Tibial artery (tissue), 4 donors: ENCODE measurements at places on chromosomes 2 and 18.

GRCh38 chr18:57023275-57023882 lies 123.5 kb upstream of the BOD1L2 start:
- DNase-seq, result no peak

DNA sequence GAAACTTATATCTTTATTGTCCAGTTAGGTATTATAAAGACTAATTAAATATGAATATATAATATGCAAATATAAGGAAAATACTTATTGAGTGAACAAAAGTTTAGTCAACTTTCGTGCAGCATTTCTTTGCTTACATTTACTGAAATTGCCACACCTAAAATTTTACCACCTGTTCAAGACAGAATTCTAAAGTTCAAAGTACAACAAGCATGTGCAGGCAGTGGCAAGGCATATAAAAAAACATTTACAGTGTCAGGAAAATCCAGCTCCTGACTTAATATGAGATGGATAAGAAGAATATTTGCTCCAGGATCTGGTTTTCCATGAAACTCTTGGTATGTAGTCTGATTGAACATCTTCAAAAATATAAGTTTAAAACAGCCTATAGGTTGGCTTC lies 4.8 kb downstream of the ITPRID2 start:
- no peak for DNase-seq

- no peak for DNase-seq
These were observed 850.4 kb downstream of the GALR1 start for GRCh38 chr18:78099979-78100588.

DNA sequence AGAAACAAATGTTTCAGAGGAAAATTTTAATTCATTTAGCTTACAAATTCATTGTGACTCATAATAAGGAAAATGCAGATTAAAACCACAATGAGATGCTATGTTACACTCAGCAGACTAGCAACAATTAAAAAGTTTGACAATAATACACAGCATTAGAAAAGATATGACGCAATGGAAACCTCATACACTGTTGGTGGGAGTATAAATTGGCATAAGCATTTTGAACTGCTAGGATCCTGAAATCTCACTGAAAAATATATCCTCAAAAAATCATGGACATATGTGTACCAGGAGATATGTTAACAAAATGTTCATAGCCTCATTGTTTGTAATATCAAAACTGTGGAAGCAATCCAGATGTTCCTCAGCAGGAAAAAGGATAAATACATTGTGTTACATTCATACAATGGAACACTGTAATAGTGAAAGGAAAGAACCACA lies 13.7 kb downstream of the CALCRL start:
- DNase-seq, result no peak

GRCh38 chr2:29009711-29010677 lies 28.9 kb downstream of the TOGARAM2 start:
- DNase-seq, result no peak

DNA sequence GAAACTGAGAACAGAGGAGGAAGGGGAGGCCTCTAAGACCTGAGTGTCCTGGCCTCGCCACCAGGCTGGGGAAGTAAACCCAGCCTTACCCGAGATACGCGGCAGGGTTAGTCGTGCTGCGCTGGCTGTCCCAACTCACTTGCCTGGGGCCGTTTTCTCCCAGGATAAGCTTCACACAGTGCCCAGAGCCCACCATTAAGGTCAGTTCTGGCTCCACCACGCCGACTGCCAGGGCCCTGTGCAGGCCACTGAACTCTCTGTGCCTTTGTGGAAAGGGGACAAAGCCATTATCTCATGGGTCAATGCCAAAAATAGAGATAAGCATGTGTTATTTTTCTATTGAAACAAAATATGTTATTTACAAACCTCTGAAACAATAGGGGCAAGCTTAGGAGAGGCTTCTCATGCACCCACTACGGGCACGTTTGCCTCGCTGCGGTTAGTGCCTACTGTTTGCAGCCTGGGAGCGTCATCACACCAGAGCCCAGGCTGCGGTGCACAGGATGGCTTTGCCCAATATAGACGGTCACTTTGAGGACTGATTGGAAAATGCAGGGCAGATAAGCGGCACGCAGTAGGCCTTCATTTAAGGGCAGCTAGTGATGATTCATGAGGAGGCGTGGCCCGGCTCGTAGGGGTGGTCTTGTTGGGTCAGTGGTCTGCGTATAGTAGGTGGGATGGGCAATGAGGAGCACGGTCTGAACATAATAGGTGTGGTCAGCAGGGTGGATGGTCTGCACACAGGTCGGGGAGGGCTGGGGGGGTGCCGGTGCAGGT lies 242.1 kb downstream of the GLI2 start:
- no peak for DNase-seq

DNA sequence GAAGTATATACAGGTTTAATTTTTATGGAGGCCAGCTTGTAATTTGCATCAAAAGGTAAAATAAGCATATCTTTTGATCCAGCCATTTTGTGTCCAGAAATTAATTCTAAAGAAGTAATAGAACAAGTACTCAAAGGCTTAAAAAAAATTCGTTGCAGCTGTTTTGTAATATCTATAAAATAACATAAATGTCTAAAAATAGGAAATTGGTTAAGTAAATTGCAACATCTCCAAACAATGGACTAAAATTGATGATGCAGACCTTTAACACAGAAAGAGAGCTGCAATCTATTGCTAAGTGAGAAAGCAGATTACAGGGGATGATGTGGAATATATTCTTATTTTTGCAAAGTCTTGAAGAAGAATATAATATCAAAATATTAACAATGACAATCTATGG lies 19.4 kb downstream of the AAK1 start:
- no peak for DNase-seq

DNA sequence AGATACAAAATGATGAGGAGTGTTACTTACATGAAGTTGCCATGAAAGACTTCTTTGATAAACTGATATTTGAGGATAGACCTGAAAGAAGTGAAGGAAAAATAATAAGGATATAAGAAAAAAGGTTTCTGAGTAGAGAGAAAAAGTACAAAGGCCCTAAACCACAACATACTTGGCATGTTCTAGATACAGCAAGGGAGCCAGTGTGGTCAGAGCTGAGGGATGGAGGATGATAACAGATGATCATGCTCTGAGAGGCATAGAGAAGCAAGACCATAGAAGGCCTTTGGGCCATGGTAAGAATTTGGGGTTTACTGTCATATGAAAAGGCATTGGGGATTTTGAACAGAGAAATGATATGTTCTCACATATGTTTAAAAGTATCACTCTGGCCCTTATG lies 424.1 kb upstream of the CHST9 start:
- no peak for DNase-seq

GRCh38 chr2:46521215-46521683 lies 41.9 kb downstream of the TMEM247 start:
- DNase-seq, result peak; percentile 91

GRCh38 chr2:151908204-151908882 lies 80.1 kb upstream of the ARL5A start:
- no peak for DNase-seq

DNA sequence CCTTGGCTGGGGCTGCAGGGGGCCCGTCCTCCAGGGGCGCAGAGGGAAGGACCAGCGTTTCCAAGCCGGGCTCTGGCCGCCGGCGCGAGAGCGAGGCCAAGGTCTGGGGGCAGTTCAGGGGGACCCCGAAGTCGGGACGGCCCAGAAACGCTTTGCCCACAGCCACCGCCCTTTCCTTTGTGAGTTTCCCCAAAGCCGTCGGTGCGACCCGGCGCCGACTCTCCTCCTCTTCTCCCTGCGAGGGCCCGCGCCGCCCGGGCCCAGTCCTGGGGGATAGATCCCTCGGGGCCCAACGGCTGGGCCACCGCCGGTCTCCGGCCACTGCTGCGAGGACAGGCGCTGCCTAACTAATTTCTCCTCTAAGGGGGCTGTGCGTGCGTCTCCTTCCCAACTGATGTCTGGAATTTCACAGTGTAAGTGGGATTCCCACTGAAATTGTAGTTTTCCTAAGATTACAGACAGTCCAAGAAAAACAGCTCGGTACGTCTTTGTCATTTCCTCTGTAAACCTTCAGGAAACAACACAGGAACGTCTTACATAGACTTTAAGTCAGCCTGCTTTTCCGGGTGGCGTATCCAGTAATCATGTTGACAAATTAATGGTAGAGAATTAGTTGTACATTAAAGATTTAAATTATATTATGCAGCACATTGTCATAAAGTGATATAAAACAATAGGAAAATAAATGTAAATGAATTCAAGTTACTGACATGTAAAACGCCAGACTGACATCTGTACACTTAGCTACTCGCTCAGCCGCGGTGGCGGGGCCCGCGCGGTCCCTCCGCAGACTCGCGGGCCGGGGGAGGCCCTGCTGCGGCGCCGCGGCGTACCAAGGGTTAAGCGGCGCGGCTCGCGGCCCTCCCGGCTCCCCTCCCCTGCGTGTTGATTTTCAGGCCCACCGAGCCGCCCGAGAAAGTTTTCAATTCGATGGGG lies 139.4 kb upstream of the SIX3 start:
- DNase-seq, result no peak

DNA sequence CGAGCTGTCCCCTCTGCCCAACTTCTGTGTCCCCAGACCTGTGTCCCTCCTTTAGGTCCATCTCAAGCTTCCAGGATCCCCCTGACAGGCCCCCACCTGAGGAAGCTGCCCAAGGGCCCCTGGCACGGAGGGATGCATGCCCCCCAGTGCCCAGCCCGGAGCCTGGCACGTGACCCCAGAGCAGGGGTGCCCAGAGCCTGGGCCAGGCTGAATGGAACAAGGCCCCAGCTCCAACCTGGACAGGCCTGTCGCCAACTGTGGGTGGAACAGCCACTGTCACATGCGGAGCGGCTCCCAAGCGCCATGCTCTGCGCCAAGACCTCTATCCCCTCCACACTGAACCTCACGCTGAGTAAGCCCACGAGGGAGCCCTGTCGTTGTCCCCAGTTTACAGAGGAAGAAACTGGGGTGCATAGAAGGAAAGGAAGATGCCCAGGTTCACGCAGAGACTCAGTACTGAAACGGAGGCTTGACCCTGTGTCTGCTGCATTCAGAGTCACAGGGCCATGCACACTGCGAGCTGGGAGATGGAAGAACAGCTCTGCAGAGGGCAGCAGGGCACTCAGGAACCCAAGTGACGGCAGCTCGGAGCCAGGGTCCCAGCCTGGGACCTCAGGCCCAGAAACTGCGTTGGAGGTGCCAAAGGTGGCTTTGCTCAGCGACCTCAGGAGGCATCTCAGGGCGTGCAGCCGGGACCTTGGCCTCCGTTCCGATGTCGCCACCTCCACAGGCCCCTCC lies 5.5 kb upstream of the ECEL1 start:
- no peak for DNase-seq

GRCh38 chr2:223560749-223561435 lies 41.3 kb downstream of the SCG2 start:
- DNase-seq, result no peak

DNA sequence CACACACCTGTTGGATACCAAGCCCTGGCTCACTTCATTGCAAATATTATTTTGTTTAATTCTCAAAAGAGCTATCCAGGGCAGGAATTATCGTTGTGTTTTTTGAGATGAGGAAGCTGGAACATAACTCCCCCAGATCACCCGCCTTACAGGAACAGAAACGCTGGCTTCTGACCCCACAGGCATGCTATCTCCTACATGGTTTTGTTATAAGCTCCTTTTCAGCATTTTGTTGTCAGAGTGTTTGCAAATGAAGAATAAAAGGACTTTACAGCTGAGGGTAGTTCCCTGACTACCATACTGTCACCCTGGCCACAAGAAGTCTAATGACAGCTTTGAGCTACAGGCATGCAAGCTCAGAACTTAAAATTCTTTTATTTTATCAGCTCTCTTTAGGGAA lies 62.0 kb upstream of the MRPS9 start:
- no peak for DNase-seq

GRCh38 chr2:63701406-63701805 lies 112.6 kb downstream of the MDH1 start:
- no peak for DNase-seq

DNA sequence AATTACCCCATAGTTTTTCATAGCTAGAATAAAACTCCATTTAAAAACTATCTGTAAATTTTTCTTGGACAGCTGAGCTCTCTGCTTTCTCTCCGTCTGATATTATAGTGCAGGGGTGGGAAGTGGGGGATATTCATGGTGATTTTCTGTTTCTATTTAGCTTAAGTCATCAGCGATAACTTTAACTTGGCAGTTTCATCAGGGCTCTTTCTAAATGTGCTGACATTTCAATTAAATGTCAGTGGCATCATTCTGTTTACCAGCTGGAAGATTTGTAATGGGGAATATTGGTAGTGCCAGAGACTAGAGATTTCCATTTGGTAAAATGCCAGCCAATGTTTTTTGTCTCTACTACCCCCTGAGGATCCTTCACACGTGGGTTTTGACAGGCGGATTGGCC lies 53.5 kb upstream of the CAPN13 start:
- DNase-seq, result no peak

GRCh38 chr18:25279556-25279955 lies 72.4 kb downstream of the ZNF521 start:
- DNase-seq, result no peak

DNA sequence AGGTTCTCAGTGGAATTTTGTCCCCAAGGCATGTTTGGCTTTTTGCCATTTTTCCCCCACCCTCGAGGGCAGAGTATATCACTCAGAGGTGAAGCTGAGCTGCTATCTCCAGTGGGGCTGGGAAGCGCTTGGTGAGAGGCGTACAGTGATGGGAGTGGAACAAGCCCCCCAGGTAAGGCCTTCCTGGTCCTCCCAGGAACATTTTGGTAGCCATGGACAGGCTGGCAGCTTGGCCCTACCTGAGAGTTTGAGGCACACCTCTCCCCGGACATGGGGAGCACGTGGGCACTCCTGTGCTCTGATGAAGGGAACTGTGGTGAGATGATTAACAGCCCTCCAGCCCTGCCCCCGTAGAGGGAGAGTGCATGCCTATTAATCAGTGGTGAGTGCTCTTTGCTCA lies 99.3 kb downstream of the C1QL2 start:
- DNase-seq, result no peak

DNA sequence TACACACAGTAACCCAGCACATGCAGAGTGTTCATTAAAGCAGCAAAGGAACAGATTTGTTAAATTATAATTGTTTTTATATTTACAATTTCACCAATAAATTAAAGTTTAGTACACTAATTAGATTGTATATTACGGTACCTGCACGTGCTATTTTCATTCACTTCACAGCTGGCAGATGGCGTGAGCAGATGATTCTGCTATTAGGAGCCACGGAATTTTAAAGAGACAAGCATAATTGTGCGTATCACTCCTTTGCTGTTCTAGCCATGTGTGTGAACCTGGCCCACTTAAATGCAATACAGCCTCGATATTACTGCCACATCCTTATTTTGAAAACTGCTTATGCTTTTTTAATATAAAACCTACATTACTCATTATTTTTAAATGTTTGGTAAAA lies 332.8 kb upstream of the SOX11 start:
- no peak for DNase-seq

- peak; percentile 86 for DNase-seq
These were observed 3.7 kb upstream of the BCL2L11 start for GRCh38 chr2:111116843-111117597.

DNA sequence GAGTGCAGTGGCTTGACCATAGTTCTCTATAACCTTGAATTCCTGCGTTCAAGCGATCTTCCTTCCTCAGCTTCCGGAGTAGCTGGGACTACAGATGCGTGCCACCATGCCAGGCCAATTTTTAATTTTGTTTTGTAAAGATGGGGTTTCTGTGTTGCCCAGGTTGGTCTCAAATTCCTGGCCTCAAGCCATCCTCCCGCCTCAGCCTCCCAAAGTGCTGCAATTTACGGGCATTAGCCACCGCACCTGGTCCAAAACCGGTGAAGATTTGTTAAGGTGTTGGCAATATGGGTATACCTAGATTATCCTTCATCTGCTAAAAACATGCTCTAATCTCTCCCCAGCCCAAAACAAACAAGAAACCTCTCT lies 1.3 kb upstream of the EIF2AK3 start:
- no peak for DNase-seq

- DNase-seq, result no peak
These were observed 34.9 kb downstream of the SMAD7 start for GRCh38 chr18:48915626-48916425.

GRCh38 chr2:96538487-96539214 lies 2.1 kb downstream of the ARID5A start:
- peak; percentile 89 for DNase-seq
